ENCODE measurements at places on chromosomes 16 and 17.
A peak's percentile ranks its signal among the peaks of the same experiment; 100 is the strongest.

DNA sequence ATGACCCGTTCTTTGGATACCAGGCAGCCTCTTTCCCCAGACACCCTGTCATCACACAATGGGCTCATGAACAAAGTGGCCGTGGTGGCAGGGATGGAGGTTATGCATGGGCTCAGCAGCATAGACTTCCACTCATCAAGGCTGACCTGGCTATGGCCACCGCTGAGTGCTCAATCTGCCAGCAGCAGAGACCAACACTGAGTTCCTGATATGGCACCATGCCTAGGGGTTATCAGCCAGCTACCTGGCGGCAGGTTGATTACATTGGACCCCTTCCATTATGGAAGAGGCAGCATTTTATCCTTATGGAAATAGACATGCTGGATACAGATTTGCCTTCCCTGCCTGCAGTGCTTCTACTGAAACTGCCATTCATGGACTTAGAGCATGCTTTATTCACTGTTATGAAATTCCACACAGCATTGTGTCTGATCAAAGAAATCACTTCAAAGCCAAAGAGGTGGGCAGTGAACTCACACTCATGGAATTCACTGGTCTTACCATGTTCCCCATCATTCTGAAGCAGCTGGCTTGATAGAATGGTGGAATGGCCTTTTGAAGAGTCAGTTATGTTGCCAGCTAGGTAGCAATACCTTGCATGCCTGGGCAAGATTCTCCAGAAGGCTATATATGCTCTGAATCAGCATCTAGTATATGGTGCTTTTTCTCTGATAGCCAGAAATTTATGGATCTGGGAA, 160.6 kb downstream of the PRKCB start:
- no peak for DNase-seq
- H3K27me3 ChIP-seq, result peaks cover 10% of the 10 kb centered on the region
- H3K27ac ChIP-seq, result no peak overlapping the region
- H3K36me3 ChIP-seq, result no peaks in the 10 kb centered on the region

GRCh38 chr16:64736857-64737256, 385.0 kb downstream of the CDH11 start:
- no peaks in the 10 kb centered on the region for H3K4me1 ChIP-seq
- H3K4me3 ChIP-seq, result no peak overlapping the region
- H3K36me3 ChIP-seq, result no peaks in the 10 kb centered on the region

DNA sequence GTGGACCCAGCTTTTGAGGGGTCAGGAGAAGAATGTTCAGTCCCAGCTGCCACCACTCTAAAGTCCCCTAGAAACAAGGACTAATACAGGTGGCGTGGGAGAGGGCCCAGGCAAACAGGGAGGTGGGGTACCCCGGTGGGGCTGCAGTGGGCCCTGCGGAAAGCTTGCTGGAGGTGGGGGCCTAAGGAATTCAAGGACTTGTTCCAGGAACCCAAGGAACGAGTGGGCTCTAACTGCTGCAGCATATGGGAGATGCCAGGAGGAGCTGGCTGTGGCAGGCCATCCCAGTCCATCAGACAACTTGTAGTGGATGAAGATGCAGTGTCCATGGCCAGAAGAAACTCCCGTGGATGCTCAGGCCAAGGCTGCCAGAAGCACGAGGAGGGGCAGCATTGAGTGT, 10.6 kb downstream of the SNX20 start:
- DNase-seq, result no peak
- no peaks in the 10 kb centered on the region for H3K27me3 ChIP-seq
- H3K4me1 ChIP-seq, result peaks cover 19% of the 10 kb centered on the region

DNA sequence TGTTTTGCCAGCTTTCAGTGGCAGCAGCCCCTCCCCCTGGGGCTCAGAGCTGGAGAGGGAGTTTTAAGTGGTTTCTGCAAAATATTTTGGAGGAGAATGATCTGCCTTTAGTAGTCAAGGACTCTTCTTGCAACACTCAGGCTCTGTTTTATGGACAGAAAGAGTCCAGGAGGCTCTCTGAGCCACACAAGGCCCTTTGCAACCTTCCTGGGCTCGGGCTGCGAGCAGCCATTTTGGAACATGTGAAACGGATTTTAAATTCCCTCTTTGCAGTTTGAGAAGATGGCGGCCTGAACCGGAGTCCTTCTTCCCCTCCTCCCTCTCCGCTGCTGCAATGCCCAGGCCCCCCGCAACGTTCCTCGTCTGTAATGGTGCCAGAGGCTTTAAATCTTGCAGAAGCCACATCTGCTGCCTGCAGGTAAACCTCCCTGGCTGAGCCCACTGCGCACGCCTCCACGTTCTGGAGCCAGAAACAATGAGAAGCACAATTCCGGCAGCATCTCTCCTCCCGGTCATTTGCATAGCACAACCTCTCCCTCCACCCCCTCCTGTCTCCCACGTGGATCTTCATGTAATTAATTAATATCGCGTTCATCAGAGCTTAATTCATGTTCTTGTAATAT, 386.1 kb downstream of the SEC14L1 start:
- H3K27ac ChIP-seq, result no peak overlapping the region
- H3K4me3 ChIP-seq, result no peak overlapping the region
- DNase-seq, result no peak

DNA sequence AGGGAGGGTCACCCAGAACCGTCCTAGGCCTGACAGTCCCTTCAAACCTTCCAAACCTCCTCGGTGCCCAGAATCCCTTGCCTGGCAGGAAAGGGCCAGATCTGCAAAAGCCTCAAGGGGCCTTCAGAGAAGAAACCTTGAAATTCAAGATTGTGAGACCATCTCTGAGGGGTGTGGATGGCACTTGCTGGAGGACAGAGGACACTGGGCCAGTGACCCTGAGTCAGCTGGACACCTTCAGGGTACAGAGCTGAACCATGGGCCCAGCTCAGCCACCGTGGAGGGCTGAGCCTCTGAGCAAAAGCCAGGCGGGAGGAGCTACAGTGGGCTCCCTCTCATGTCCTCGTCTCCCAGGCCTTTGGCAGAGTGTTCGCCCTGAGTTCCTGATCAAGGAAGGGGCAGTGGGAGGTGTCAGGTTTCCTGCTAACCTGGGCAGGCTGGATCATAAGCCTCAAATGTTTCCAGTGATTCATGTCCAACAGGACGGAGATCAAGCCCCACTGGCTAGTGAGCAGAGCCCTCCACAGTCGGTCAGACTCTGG, 3.0 kb downstream of the PDILT start:
- H3K27me3 ChIP-seq, result no peaks in the 10 kb centered on the region
- H3K36me3 ChIP-seq, result no peaks in the 10 kb centered on the region

GRCh38 chr16:14531101-14531500, 99.0 kb downstream of the PARN start:
- no peaks in the 10 kb centered on the region for H3K27me3 ChIP-seq
- H3K36me3 ChIP-seq, result peaks cover 9% of the 10 kb centered on the region
- H3K27ac ChIP-seq, result no peak overlapping the region
- no peak for DNase-seq

DNA sequence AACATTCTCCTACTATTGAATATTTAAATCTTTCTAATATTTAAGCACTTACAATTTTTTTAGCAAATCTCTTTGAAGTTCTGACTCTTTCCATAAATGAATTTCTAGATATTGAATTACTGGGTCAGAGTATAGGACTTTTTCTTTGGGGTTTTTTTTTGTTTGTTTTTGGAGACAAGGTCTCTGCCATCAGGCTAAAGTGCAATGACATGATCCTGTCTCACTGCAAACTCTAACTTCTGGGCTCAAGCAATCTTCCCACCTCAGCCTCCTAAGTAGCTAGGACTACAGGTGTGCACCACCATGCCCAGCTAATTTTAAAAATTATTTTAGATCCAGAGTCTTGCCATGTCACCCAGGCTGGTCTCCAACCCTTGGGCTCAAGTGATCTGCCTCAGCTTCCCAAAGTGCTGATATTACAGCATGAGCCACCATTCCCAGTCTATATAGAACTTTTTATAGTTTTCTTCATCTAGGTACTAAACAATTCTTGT, 24.9 kb downstream of the PIGL start:
- no peaks in the 10 kb centered on the region for H3K27me3 ChIP-seq
- H3K4me1 ChIP-seq, result peaks cover 7% of the 10 kb centered on the region
- H3K27ac ChIP-seq, result no peak overlapping the region
- no peak overlapping the region for H3K4me3 ChIP-seq
- DNase-seq, result no peak

DNA sequence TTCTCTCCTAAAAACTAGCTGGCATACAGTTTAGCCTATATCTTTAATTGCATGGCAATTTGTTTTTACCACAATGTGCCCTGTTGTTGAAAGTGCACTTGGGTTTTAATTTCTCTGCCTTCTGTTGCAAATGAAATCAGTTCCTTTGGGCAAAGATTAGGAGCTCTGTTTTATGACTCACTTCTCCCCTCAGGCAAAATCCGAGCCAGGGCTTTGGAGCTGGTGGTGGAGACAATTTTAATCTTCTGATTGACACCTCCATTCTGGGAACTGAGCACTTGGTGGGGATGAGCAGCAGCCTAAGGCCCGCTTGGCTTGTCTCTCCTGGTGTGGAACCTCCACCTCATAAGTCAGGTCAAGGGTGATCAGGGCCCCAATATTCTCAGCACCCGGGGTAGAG, 13.3 kb upstream of the MYH8 start:
- no peak overlapping the region for H3K4me3 ChIP-seq
- no peak for DNase-seq
- H3K36me3 ChIP-seq, result no peaks in the 10 kb centered on the region
- H3K4me1 ChIP-seq, result no peaks in the 10 kb centered on the region

DNA sequence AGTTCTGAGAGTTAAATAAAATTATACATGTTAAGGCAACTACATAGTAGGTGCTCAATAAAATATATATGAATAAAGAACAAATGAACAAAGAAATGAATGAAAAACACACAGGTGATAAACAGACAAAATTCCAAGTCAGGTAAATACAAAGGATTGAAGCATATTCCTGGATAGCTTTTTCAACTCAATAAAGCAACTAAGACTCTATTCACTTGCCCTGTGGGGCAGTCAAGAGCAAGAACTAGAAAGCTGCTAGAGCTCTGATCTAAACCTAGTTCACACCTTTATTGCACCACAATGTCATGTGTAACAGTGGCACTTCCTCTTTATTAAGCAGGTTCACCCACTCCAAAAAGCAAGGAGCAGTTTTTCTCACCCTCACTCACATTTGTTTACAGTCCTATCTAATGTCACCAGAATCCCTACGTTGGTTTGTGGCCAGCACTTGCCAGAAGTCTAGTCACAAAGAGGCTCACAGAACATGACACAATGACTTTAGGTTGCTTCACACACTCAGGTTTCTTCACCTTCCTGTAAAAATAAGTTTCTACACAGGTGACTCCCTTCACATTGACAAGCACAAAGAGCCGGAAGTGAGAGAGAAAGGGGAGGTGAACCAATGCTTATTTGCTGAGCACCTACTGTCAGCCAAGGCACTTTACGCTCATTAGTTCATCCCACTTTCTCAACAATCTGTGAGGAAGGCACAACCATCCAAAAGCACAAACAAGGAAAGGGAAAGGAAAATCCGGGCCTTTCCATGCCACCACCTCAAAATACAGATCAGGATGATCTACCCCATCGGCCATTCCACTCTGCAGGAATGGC, 70.8 kb downstream of the XPO6 start:
- DNase-seq, result no peak
- H3K36me3 ChIP-seq, result peaks cover 32% of the 10 kb centered on the region
- no peak overlapping the region for H3K4me3 ChIP-seq
- peaks cover 16% of the 10 kb centered on the region for H3K4me1 ChIP-seq
- H3K27me3 ChIP-seq, result no peaks in the 10 kb centered on the region

DNA sequence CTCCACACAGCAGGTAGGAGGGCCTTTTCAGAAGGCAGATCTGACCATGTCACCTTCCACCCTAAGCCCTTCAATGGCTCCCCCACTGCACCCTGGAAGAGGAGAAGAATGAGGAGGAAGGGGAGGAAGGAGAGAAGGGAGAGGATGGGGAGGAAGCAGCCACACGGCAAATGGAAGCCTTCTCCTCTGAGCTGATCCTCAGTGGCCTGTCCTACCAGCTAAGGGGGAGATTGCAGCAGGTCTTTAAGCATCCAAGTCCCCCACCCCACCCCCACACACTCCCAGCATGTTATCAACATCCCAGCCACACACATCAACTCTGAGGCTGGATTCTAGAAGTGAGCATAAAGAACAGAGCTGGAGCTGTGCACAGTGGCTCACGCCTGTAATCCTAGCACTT, 46.2 kb upstream of the RBFOX3 start:
- no peak overlapping the region for H3K27ac ChIP-seq
- H3K4me3 ChIP-seq, result no peak overlapping the region
- H3K36me3 ChIP-seq, result no peaks in the 10 kb centered on the region
- DNase-seq, result peak; percentile 18

GRCh38 chr17:42872251-42872965, 21.4 kb downstream of the AOC3 start:
- no peak overlapping the region for H3K27ac ChIP-seq
- no peaks in the 10 kb centered on the region for H3K4me1 ChIP-seq
- no peak overlapping the region for H3K4me3 ChIP-seq
- no peak for DNase-seq
- peaks cover 24% of the 10 kb centered on the region for H3K27me3 ChIP-seq
- peaks cover 3% of the 10 kb centered on the region for H3K36me3 ChIP-seq

GRCh38 chr16:57538235-57538721, 1.9 kb upstream of the CCDC102A start:
- peaks cover 7% of the 10 kb centered on the region for H3K27me3 ChIP-seq
- peak; percentile 56 for DNase-seq
- H3K4me1 ChIP-seq, result peaks cover 25% of the 10 kb centered on the region
- peak overlapping the region; percentile 78 for H3K4me3 ChIP-seq
- peak overlapping the region; percentile 18 for H3K27ac ChIP-seq

DNA sequence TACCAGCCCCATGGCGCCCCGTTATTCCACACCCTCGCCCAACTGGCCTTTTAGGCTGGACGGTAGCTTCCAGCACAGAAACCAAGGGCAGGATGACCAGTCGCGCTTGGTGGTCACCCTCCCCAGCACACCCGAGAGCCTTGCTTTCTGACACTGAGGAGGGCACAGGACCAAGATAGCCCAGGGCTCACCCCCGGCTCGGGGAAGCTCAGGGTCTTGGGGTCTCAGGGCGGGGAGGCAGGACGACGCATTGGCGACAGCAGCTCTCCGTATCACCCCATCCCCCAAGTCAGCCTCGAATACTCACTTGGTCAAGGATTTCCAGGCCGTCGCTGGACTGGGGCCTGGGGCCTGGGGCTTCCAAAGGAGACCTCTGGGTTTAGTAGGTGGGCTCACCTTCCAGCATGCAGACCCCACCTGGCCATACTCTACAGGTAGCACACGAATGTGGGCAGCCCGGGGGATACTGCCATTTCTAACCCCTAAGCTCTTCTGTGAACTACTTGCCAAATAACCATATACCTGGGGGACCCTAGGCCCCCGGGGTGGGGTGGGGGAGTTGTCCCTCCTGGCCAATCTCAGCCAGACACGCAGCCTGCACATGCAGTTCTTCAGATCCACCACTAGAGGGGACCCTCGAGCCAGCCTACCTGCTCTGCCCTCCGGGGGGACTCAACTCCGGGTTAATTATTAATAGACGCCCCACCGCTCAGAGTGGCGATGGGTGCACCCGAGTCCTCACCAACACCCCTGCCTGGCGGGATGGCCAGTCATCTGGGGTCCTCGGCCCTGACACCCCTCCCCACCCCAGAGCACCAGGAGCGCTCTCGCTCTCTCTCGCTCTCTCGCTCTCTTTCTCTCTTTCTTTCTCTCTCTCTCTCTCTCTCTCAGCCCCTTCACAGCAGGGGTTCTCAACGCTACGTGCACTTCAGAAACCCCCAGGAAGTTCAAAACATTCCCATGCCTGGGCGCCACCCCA, 30.0 kb downstream of the TBC1D16 start:
- H3K27ac ChIP-seq, result no peak overlapping the region
- H3K27me3 ChIP-seq, result no peaks in the 10 kb centered on the region
